ENCODE measurements at places on chromosomes 12 and 14.

GRCh38 chr12:51269174-51270066 lies 795 bp downstream of the SMAGP start:
- peak; percentile 54 for DNase-seq

- DNase-seq: no peak
Observed at GRCh38 chr14:62133776-62134550, 371.7 kb downstream of the SNAPC1 start.

- DNase-seq: no peak
Observed at GRCh38 chr14:78222746-78223145, 52.6 kb downstream of the NRXN3 start.

- DNase-seq: no peak
Observed at GRCh38 chr14:94098326-94098992, 12.1 kb upstream of the IFI27 start.

- DNase-seq: no peak
Observed at GRCh38 chr14:92607702-92608429, 94.3 kb downstream of the RIN3 start.
